ENCODE measurements at places on chromosomes 3 and 15. TPM values are rescaled to one million over a fixed set of nuclear protein-coding genes. Genes with fewer than 3 reads are reported as not detected.

The GHSR gene
- not detected for total RNA-seq

The RLBP1 gene
- 37.2 TPM for total RNA-seq

GRCh38 chr15:85515212-85515611 lies 134.8 kb downstream of the AKAP13 start:
- peak; percentile 51 for DNase-seq

The NISCH gene
- 19.9 TPM for total RNA-seq

DNA sequence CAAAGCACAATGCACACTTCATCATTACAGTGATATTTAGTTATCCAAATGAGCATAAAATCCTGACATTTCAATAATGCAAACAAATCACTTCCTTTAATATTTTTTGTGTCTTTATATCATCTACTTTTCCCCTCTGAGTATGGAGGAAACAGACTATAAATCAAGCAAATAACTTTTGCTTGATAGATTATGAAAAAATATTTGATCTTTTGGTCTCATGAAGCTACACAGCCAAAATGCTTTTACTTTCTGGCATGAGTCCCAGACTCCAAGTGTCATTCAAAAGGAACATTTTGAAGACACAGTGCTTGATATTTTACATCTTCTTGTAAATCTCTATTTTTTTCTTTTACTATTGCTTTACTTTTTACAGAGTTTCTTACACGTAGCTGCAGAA lies 215.3 kb upstream of the ROBO1 start:
- no peak for DNase-seq

DNA sequence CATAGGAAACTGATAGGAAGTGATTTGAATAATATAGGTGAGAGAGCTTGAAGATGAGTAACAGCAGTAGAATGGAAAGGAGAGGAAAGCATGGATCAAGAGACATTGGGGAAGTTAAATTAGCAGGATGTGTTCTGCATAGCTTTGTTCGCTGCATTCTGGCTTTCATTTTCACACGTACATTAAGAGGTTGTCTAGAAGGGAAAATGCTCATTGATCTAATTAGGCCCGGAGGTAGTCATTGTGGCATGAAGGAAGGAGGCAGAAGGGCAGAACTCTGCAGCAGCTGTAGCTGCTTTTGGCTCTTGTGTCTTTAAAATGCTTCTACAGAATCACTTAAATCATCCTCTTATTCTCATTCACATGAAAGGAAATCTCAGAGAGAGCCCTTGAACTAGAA lies 40.3 kb downstream of the KCNAB1 start:
- no peak for DNase-seq

DNA sequence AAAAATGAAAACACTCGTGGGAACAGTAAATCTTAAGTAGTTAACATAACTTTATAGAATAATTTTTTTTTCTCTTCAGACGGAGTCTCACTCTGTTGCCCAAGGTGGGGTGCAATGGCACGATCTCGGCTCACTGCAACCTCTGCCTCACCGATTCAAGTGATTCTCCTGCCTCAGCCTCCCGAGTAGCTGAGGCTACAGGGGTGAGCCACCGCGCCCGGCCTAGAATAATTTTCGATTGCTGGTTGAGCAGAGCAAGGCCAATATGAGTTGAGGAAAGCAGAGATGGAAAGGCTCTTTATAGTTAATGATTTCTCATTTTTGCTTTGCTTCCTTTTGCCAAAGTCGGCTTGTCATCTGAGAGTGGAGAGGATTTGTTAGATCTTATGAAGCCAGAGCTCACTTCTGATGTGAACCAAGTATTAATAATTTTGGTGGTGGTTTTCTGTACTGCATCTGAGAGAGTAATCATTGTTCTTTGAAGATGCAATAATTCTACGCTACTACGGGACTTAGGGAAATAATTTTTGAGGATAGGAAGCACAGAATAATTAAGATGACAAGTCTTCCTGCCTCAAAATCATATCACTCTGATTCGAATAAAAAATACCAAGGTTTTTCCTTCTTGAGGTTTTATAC lies 1.6 kb upstream of the GOLM2 start:
- peak; percentile 19 for DNase-seq

The UBA3 gene
- total RNA-seq: 63.8 TPM

DNA sequence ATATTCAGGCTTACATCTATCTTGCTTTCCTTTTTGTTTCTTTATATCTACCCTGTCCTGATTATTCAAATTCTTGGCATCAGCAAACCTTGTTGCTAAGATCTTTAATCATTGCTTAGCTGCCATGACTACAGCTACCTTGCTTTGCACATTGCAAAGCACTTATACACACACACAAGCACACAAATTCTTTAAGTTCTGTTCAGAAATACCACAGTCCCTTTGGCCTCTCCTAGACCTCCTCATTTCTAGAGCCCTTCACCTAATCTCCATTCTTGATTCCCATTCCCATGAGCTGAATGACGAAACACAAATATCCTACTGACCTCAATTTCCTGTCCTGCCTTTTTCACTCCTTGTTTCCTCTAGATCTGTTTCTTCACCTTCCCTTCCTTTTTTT lies 409.6 kb downstream of the UNC13C start:
- DNase-seq: no peak

DNA sequence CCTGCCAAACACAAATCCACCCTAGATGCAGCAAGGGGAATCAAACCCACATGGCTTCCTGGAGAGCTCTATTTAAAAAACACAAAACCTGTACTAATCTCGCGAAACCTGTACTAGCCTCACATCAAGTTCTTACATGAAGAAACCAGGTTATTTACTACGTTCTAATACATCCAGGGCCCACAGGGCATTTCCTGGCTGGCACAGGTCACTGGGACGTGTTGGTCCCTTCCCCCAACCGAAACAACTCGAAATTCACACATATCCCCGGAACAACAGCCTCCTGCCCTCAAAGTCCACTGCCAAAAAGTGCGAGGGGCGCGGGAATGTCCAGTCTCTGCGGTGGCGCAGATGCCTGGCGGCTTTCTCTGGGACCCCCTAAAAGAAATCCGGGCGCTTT lies 955 bp downstream of the CDCP1 start:
- DNase-seq: no peak

GRCh38 chr3:106048946-106049481 lies 180.2 kb upstream of the CBLB start:
- no peak for DNase-seq

The CCR8 gene
- not detected for total RNA-seq

GRCh38 chr3:129822679-129823078 lies 70.8 kb downstream of the TMCC1 start:
- DNase-seq: no peak

The GOLGA8S gene
- not detected for total RNA-seq

The ARGFX gene
- total RNA-seq: not detected

The VWA5B2 gene
- total RNA-seq: not detected

The SIDT1 gene
- 0.13 TPM for total RNA-seq

The SERINC4 gene
- total RNA-seq: not detected

The ENTPD3 gene
- not detected for total RNA-seq

DNA sequence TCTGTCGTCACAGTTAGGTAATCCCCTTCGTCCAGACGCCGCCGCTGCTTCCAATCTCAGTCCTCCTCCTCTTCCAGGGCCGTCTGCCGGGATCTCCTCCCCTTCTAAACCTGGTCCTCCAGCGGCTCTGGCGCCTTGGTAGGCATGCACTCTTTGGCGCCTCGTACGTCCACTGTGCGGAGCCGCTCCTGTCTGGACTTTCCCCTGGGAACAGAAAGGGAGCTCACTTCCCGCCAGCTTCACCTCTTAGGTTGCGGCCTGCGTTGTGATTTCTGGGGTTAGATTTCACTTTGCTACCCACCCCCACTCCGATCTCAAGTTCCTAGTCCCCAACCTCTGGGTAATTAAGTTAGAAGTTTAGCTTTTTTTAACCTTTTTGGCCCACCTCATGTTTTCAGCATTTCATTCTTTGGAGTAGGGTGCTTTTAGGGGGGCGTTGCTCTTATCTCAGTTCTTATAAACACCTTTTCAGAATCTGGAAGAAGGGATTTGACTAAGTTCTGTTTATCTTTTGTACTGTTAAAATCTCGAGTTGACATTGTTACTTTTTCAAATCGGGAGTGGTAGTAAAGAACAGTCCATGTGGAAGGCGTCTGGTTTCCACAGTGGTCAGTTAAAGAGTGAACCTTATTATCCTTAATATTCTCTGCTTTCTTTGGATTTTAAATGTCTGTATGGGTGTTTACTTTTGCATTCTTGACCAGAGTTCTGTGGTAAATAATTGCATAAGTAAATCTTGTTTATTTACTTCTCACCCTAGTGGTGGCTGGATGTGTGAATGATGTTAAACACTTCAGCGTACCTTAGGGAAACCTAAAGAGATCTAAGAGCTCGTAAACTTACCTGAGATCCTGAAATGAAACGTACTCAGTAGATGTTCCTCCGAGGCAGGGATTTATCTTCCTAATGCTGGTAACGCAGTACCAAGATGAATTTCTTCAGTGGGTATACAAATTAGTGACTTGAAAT lies 611 bp downstream of the CTDSPL2 start:
- DNase-seq: peak; percentile 65

- DNase-seq: no peak
These were observed 40.4 kb downstream of the PRR23E start for GRCh38 chr3:127233371-127233770.

DNA sequence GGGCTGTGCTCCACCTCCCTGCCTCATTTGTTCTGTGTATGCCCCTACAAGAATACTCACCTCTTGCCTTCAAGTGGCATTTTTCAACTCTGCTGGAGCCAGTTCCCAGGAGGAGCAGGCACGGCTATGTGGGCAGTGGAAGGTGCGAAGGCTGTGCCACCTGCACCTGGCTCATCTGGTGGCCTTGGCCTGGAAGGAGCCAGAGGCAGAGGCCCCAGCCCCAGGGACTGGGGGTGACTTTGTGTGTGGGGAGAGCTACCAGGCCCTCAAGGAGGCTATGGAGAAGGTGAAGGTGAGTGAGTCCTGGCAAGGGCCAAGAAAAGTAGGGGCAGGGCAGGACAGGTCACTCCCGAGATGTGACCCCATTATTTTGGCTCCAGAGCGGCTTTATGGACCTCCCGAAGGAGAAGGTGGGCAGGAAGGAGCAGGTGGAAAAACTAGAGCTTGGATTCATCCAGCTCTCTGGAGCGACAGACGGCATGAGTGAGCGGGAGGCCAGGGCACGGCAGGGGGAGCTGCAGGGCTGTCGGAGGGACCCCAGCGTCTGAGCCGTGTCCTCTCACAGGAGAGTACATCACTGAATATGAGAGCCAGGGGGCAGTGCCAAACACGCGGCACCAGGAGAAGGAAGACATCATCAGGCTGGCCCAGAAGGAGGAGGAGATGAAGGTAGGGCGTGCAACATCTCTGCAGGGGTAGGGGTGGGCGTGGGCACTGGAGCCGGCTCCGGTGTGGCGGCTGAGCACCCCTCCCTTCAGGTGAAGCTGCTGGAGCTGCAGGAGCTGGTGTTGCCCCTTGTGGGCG lies 57.3 kb upstream of the UBE2Q2 start:
- DNase-seq: no peak

DNA sequence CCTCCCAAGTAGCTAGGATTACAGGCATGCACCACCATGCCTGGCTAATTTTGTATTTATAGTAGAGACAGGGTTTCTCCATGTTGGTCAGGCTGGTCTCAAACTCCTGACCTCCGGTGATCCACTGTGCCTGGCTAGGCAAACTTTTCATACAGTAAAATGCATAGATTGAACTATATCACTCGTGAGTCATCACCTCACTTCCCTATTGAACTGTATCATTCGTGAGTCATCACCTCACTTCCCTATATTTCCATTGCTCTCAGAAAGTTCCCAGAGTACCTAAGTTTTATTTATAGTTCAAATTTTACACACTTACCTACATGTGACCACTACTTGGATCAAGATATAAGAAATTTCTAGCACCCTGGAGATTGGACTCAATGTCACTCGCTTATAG lies 73.6 kb upstream of the ACAD9 start:
- DNase-seq: no peak

DNA sequence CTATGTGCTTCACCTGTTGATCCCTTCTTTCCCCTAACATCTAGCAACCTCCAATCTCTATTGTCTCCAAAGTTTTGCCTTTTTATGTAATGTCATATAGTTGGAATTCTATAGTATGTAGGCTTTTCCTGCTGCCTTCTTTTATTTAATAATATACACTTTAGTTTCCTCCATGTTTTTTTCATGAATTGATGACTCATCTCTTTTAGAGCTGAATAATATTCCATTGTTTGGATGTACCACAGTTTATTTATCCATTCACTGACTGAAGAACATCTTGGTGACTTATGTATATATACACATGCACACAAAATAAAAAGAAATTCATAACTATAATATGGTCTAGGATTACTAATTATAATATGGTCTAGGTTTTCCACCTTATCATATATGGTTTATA lies 1314.2 kb downstream of the OTOL1 start:
- DNase-seq: no peak

- no peak for DNase-seq
These were observed 124.0 kb downstream of the KCNH8 start for GRCh38 chr3:19272296-19272695.

- DNase-seq: no peak
These were observed 77.5 kb downstream of the THSD4 start for GRCh38 chr15:71192816-71193215.

- no peak for DNase-seq
These were observed 34.6 kb downstream of the THSD4 start for GRCh38 chr15:71149646-71150557.

DNA sequence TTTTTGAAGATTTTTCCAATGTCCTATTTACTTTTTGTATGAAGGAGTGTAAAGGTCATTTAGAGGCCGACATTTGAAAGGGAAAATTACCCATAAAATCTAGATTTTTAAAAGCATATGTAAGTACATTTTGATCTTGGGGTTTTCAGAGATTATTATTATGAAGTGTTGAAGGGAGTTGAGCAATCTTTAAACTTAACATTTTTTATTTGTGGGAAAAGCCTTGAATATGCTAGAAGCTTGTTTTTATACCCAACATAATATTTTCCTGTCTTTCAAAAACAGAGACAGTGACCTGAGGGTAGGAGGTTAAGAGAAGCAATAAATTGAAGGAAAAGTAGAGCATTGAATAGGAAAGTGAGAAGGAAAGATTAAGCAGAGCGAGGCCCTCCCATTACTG lies 85.7 kb downstream of the SLMAP start:
- DNase-seq: no peak

GRCh38 chr3:43919029-43919428 lies 228.3 kb downstream of the ABHD5 start:
- no peak for DNase-seq

DNA sequence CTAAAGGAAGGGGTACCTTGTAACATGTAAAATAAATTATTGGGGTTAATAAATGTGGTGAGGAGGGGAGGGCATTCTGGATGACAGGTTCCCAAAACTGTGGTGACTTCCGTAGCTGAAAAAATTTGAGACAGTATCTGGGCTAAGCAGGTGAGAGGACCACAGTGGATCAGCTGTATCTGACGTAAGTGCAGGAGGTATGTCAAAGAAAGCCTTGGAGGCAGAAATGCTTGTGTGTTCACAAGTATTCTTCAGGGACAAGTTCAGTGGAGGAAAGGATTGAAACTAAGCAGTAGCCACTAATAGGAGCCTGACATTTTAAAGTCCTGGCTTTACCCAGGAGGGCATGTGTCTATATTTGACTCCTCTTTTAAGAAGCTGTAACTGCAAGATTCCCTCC lies 52.0 kb downstream of the CD86 start:
- DNase-seq: no peak

GRCh38 chr15:90987561-90988141 lies 6.7 kb downstream of the PRC1 start:
- peak; percentile 64 for DNase-seq

Measured in SK-MEL-5 (cell line).